Left lung (tissue), 14 donors: ENCODE measurements at places on chromosomes 12 and 14.

GRCh38 chr14:63941023-63941422 lies 88.2 kb downstream of the SYNE2 start:
- DNase-seq: no peak

DNA sequence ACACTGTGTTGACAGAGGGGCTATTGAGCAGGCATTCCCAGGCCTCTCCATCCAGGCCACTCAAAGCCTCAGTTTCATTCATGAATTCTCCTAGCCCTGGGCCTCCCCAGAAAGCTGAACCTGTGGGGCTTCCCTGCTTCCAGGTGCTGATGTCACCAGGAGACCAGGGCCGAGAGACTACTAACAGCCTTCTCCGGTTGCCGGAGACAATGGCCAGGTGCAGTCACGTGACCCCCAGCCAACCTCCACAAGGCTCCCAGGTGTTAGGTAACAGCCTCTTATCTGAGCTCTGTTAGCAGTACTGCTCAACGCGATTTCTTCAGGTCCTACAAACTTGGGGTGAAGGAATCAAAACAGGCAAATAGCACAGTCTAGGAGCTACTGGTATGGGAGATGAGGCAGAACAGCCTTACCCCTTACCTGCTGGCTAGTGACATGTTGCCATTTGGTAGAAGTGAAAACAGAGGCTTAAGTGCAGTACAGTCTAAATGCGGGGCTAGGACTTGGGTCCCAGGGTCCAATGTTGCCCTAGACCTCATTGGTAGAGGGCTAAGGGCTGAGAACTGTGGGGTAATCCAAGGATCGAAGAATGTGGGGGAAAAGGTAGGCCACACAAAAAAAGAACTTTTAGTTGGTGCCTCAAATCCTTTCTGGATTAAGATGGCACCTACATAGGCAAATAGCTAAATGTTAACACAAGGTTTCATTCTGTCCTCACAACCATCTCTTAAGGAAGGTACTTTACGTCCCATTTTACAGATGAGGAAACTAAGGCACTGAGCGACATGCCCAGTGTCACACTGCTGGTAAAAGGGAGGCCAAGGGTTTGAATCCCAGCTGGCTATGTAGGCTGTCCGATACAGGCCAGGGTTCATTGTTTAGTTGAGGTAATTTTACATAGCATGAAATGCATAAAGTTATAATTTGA lies 3.8 kb downstream of the CCDC88C start:
- DNase-seq: no peak

GRCh38 chr14:67493092-67493717 lies 4.7 kb upstream of the TMEM229B start:
- no peak for DNase-seq

- no peak for DNase-seq
These were observed 195.2 kb upstream of the LRIG3 start for GRCh38 chr12:59115526-59115925.

- DNase-seq: peak; percentile 58
These were observed 20.5 kb downstream of the SARNP start for GRCh38 chr12:55797068-55797467.

GRCh38 chr12:68229956-68230355 lies 4.3 kb upstream of the IL26 start:
- no peak for DNase-seq

DNA sequence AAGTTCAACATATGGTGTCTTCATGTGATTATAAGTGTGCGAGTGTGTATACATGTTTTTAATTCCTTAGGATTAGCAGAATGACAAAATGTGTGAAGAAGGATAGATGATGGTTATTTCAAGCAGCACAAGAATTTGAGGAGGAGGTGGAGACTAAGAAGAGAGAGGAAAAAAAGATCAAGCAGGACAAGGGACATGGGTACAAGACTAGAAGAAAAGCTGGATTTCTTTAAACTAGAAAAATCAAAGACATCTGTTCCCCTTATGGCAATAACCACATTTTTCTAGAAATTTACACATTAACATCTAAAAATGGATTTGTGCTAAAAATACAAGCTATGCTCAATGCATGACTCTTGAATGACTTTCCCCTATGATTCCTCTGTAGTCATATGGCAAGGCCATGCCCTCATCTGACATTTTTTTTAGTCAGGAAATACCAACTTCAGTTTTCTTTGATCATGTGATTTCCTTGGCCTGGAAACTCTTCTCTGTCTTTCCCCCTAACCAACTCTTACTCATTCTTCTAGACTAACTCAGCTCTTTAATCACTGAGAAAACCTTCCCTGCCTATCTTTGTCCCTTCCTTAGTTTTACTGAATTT lies 435.8 kb downstream of the NRXN3 start:
- DNase-seq: no peak

DNA sequence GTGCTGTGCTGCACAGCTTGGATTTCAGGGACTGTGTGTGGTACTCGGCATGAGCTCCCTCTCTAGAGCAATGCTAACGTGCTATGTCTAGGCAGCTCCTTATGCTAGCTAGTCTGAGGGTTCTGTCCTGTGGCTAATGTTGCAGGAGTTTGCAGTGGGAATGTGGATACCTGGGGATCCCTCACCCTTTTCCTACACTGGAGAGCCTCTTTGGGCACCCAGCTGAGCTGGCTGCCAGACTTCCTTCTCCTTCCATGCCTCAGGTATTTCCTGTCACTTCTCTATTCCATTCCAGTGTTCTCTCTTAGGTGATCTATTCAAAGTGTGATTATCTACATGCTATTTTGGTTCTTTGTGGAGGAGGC lies 64.9 kb downstream of the FBXO33 start:
- no peak for DNase-seq

- DNase-seq: no peak
These were observed 111.4 kb upstream of the TMEM132C start for GRCh38 chr12:128155571-128155970.

DNA sequence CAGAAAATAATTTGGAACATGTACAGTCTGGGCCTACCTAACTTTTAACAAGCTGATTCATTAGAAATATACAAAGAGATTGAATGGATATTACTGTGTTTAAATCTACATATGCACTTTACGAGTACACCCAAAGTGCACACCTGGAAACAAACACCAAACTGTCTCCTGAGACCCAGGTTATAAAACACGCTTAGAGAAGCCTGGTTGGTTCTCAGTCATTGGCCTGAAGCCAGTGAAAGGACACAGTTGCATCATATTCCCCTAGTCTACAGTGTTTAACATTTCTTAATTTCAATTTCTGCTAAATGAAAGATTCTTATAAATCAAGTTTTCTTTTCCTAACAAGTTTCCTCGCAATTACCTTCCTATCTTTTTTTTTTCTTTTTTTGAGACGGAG lies 209.5 kb downstream of the FBXL14 start:
- DNase-seq: no peak

DNA sequence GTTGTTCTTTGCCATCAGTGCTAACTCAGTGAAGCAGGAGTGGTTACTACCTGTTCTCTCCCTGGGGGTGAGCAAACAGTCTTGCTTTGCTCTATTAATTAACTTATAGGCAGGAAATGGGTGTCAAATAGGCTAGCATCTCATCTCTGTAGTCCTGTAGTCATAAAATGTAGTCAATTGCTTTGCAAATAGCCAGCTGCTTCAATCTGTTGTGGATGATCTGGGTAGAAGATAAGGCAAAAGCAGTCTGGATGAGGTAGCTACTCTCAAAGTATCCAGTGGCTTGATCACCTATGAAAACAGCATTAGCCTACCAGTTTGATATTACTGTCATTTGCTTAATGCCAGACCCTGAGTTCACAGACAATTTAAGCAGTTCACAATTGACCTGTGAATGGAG lies 369.0 kb upstream of the TMTC1 start:
- DNase-seq: no peak

DNA sequence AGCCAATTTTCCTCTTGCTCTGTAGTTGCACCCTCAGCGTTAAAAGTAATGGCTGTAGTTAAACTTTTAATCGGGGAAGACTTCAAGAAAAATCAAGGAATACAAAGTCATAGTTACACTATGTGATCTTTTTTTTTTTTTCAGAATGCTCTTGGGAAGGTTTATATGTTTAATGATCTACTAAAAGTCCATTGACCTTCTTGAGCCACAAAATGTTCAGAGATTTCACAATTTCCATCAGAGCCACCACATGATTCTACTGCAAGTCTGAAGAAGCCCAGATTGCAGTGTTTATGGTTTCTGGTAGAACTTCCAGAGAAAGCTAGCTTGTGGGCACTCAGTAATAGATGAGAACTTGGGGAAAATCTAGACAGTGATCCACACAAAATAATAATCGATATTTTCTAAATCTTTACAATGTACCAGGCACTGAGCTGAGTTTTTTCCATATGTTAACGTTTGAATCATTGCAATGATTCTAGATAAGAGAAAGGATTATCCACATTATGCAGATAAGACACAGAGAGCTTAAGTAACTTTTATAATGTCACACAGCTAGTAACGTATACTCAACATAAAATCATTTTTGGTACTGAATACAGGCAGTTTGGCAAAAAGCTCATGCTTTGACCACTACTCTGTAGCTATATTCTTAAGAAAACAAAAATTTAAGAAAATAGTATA lies 38.3 kb downstream of the GYS2 start:
- DNase-seq: no peak

DNA sequence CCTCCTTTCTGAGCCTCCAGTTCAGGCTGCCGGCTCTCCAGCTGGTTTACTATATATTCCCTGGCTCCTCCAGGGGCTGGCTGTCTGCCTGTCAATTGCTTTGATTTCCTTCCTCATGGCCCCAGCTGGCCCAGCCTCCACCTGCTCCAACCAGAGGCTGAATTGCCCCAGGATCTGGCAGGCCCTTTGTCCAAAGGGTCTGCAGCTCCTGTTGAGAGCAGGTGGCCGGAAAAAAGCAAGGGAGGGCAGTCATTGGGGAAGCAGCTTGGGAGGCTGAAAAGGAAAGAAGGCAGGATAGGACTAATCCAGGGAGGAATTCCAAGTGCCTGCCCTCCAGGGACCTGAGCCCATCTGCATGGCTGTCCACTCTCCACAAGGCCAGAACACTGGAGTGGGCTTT lies 25.3 kb downstream of the PAH start:
- DNase-seq: no peak

- no peak for DNase-seq
These were observed 31.4 kb upstream of the SLC2A13 start for GRCh38 chr12:40137252-40137651.

GRCh38 chr14:22488522-22489243 lies 100.3 kb downstream of the DAD1 start:
- DNase-seq: no peak
